ENCODE measurements at places on chromosomes 2 and 18.

GRCh38 chr18:63099848-63100629 is 219.5 kb downstream of the BCL2 start:
- DNase-seq, result no peak

GRCh38 chr2:227029426-227030105 is 134.4 kb downstream of the COL4A4 start:
- no peak for DNase-seq

GRCh38 chr2:181231151-181231550 is 226.0 kb upstream of the ITGA4 start:
- no peak for DNase-seq

GRCh38 chr2:229470781-229471180 is 199.7 kb upstream of the PID1 start:
- no peak for DNase-seq

DNA sequence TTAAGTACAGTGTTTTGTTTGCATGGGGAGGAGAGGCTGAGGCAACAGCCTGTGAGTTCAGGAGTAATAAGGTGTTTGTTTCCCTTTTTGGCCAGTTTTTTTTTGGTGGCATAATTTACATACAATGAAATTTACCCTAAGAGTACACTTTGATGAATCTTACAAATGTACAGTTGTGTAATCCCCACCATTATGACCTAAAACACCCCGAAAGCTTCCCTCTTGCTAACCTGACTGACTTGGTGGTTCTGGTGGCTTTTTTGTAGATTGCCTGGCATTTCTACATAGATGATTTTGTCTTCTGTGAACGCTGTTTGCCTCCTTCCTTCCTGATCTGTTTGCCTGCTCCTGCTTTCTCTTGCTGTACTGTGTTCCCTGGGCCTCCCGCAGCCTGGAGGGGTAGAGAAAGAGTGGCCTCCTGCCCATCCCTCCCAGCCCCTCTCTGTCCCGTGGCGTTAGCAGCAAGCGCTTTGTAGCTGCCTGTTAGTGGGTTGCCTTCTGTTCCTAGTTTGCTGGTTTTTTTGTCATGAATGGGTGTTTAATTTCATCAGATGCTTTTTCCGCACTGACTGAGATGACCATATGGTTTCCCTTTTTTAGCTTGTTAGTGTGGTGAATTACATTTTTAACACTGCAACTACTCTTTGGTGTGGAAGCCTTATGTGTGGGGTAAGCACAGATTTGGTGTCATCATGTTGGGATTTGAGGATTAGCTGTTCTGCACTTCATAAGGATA is 32.1 kb downstream of the ASAP2 start:
- DNase-seq, result no peak

- no peak for DNase-seq
Measured at GRCh38 chr18:59839931-59840685, 59.7 kb upstream of the PMAIP1 start.

GRCh38 chr2:108594132-108594981 is 60.1 kb downstream of the LIMS1 start:
- DNase-seq, result no peak

- no peak for DNase-seq
Measured at GRCh38 chr2:24486636-24487205, 4.3 kb upstream of the NCOA1 start.

GRCh38 chr2:24821433-24821891 is 28.2 kb downstream of the CENPO start:
- no peak for DNase-seq

- no peak for DNase-seq
Measured at GRCh38 chr2:185510060-185510459, 228.5 kb upstream of the FSIP2 start.

- no peak for DNase-seq
Measured at GRCh38 chr2:240956935-240957655, 41.3 kb upstream of the SNED1 start.

GRCh38 chr2:88216641-88217040 is 46.5 kb downstream of the THNSL2 start:
- DNase-seq, result no peak

- DNase-seq, result no peak
Measured at GRCh38 chr2:96815326-96816126, 542 bp upstream of the CNNM3 start.

DNA sequence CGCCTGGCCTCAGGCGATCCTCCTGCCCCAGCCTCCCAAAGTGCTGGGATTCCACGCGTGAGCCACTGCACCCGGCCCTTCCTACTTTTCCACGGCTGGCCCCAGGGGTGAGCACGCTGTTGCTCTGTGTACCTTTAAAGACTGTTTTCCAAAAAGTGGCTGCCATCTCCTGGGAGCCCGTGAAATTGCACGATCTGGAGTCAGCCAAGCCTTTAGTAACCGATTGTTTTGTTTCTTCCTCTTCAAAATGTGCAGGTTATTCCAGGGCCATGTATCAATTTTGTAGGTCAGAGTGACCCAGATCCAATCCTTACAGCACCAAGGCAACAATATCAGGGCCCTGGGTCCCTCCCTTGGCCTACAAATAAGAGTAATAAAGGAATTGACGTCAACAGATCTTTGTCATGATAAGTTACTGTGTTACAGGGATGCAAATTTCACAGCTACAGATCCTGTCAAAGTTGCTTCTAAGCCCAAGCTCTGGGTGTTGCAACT is 135.6 kb upstream of the ZNF236 start:
- no peak for DNase-seq

DNA sequence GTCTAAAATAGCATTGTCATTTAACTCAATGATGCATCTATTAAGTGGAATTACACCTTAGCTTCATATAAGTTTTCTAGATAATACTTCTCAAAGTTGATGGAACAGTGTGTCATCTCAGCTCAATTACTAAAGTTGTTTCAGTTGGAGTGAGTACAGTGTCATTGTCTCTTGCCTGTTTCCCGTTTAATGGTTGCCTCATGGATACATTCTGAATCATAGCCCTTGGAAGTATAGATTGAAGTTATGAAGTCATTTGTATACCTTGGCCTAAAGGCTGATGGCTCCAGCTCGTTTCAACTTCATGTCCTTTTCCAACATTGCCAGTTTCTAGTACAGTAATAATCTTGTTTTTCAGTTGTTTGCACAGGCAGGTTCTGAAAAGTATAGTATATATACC is 130.5 kb upstream of the NOSTRIN start:
- DNase-seq, result no peak

- no peak for DNase-seq
Measured at GRCh38 chr2:232588680-232589585, 38.4 kb downstream of the EIF4E2 start.

DNA sequence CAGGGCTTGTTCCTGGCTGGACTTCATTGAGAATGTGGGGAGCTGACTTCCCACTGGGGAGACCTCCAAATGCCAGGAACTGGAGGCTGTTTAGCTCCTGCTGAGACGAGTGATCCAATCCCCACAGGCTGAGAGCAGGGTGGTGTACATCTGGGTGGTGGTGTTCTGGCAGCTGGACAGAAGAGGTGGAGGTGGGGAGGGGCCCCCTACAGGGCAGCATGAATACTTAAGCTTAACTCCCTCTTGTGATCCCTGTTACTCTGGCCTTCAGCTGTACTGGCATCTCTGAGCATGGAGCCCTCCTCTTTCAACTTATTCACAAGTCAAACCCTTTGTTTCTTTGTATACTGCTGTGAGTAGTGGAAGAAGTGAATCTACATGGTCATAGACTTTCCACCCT is 167.8 kb upstream of the LYPD1 start:
- no peak for DNase-seq

DNA sequence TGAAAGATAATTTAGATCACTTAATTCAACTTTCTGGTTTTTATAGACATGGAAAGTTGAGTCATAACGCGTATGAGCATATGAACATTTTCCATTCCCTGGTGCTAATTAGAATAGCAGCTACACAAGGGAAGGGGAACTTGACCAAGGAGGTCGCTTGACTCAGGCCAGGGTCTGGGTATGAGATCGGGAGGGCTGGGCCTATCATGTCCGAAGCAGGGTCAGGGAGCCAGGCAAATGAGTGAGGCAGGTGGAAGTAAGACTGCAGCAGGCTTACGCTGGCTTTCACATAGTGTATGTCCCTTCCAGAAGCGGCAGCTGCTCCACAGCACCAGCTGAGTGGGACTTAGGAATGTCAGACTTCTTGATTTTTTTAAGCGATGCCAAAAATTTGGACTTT is 14.7 kb downstream of the RALB start:
- DNase-seq, result no peak

DNA sequence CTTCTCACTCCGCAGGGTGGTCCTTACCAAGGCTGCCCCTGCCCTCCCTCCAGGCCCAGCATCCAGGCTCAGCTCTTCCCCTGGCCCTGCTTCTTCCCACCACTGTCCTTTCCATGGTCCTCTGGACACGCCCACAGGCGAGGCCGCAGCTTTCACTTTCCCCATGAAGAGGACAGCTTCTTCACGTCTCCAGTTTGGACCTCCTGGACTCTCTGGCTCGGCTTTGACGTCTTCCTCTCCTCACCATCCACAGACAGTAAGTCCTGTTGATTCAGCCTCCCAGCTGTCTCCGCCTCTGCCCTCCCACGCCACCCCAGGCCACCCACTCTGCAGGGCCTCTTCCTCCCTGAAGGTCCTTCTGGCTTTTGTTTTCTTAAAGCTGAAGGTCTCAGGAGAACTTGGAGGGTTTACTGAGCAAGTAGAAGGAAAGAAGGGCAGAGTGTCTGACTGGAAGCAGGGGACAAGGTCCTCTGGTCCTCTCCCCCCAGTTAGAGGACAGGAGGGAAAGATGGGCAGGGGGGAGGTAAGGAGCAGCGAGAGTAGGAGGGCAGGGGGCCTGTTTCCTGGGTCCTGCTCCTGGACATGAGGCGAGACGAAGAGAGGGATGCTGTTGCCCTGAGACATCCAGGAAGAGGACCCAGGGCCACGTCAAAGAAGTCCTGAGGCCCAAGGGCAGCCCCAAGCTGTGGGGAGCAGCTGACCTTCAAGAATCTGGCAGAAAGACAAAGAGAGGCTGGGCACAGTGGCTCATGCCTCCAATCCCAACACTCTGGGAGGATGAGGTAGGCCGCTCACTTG is 24.7 kb upstream of the NMUR1 start:
- DNase-seq, result no peak

DNA sequence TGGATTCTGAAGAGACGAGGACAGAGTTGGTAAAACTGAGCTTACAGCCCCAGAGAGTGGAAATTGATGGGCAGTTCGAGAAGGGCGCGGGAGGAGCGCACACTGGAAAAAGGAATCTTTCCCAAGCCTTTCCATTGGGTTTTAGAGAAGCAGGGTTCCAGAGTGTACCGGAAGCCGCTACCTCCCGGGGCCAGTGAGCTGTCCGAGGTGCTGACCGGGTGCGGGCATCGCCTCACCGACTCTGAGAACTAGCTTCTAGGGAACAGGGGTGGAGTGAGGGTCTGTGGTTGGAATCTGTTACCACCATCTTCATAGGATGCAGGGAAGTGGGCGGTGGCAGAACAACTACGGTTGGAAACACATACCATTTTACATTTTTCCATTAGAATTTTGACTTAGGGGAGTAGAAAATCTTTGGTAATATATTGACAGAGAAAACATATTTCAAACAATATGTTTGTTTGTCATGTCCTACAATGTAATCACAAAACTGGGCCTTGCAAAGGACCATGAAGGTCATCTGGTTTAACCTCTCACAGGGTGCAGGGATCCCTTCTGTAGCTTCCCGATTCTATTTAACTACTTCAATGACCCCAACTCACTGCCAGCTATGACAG is 724 bp downstream of the NMS start:
- DNase-seq, result no peak

GRCh38 chr2:14448340-14448739 is 184.2 kb upstream of the LRATD1 start:
- no peak for DNase-seq

- no peak for DNase-seq
Measured at GRCh38 chr2:67846370-67847070, 216.3 kb downstream of the C1D start.

GRCh38 chr2:163505281-163505680 is 230.5 kb downstream of the FIGN start:
- no peak for DNase-seq

- DNase-seq, result no peak
Measured at GRCh38 chr18:48844271-48844670, 106.5 kb downstream of the SMAD7 start.

DNA sequence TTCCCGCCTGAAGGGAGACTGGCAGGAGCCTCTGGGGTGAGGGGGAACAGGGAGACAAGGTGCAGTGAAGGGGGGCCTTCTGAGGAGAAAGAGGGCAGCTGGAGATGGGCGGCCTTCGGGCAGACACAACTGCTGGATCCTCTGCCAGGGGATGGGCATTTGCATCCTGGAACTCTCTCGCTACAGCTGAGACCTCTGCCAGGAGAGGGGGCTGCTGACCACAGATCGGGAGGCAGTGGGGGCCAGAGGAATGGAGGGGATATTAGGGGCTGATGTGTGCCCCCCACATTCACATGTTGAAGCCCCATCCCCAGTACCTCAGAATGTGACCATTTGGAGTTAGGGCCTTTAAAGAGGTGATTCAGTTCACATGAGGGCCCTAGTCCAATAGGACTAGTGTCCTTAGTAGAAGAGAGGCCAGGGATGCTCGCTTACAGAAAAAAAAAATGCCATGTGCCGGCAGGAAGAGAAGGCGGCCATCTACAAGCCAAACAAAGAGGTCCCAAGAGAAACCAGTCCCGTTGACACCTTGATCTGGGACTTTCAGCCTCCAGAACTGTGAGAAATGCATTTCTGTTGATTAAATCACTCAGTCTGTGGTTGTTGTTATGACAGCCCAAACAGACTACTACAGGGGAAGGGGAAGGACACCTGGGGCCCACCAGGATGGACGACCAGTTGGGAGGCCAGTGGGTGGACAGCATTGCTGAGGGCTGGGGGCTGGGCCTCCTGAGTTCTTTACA is 50.0 kb downstream of the TRABD2A start:
- no peak for DNase-seq

GRCh38 chr2:202018950-202019349 is 14.7 kb upstream of the FZD7 start:
- no peak for DNase-seq

DNA sequence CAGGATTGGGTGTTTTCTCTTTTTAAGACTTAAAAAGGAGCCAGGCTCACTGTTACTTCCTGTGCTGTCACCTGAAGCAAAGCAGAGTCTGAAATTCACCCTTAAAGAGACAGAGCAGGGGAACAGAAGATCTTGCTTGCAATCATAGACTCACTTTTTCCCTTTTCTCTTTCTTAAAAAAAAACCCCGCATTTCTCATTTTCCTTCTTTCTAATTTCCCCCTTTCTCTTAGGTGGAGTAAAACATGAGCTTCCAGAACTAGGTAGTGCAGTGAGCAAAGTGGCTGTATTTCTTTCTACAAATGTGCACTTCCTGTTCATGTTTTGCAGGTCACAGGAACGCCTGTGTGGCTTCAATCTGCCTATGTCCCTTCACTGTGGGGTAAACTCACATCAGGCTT is 381.2 kb downstream of the LPIN1 start:
- no peak for DNase-seq

GRCh38 chr2:127072970-127073369 is 34.0 kb downstream of the BIN1 start:
- no peak for DNase-seq

All from stimulated activated CD8-positive, alpha-beta memory T cell treated with anti-CD3 and anti-CD28 coated beads, Interleukin-4, amount 100 ng/mL, for 1 hour (primary cell).